ENCODE measurements at places on chromosomes 3 and 15.

DNA sequence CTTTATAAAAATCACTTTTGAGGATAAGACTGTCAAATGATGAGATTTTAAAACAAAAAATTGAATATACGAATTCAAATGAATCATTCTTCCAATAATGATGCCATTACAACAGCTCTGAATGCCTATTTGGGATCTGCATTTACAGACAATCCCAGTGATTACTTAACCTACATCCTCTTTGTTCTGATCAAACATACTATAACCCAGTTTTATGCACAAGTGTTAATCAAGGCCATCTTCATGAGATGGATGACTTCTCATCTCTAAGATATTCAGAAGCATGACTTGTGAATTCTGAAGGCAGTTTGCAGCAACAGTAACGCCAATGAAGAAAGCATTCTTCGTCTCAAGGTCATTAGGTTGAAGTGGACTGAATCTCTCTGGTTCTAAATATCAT lies 90.3 kb upstream of the MEX3B start:
- DNase-seq: no peak

DNA sequence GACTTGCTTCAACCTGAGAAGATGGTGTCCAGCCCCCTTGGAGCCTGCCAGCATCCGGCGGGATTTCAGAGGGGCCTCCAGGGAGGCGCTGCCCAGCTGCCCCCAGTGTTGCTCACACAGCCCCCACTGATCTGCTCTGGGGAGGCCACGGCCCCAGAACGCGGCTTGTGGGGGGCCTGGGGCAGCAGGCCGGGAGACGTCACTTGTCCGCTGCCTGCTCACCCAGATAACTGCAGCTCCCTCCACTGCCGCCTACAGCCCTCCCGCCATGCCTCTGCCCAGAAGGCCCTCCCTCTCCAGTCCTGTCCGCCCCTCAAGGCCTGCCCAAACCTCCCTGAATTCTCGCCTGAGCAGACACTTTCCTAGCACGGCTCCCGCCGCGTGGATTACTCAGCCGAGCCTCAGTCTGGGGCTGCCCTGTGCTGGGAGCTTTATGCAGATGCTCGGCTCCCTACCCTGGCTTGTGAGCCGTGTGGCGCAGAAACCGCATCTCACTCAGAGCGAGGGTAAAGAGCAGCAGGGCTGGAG lies 17.2 kb upstream of the ADIPOQ start:
- DNase-seq: peak; percentile 10

- no peak for DNase-seq
Observed at GRCh38 chr3:140699516-140700231, 21.8 kb downstream of the TRIM42 start.

GRCh38 chr3:13844286-13844685 lies 35.6 kb downstream of the WNT7A start:
- DNase-seq: no peak

DNA sequence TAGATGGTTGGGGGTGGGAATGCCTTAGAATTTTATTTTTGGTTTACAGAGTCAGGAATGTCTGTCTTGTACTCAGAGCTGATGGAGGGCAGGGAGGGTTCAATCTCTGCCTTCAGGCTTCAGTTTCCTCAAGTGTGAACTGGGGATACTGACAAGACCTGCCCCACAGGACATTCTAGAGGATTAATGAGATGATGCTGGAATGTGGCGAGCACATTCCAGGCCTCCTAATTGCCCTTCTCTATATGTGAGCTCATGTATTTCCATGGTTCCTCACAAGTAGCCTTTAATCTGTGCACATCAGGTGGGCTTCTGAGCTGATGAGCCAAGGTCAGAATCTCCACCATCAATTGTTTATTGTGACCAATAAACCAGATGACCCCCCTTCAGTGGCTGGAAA lies 90.4 kb downstream of the CACNA2D3 start:
- DNase-seq: no peak

- no peak for DNase-seq
Observed at GRCh38 chr3:173019378-173019777, 121.7 kb downstream of the SPATA16 start.

DNA sequence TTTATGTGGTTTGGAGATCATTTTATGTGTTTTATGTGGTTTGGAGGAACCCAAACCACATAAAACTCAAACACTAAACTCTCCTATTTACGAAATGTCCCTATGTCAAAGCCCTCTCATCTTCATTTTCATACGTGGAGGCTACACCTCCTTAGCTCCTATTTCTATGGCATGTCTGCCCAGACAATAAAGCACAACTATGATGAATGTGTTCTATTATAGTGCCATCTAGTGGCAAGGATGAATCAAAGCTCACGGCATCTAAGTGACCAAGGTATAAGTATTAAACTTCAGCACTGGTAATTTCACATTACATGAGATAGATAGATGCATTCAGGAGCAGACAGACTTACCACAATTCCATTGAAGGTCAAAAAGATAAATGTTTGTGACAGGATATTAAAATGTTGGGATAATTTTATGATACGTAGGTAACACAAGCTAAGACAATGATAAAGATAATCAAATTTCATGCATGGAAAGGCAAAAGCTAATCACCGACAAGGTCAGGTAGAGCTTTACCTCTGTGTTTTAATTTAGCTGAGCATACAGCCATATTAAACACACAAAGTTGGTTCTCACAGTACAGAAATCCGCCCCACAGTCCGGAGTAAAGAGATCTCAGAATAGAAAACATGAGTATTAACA lies 130.6 kb upstream of the FHIT start:
- DNase-seq: no peak

GRCh38 chr3:23271876-23272741 lies 69.0 kb downstream of the UBE2E2 start:
- no peak for DNase-seq

DNA sequence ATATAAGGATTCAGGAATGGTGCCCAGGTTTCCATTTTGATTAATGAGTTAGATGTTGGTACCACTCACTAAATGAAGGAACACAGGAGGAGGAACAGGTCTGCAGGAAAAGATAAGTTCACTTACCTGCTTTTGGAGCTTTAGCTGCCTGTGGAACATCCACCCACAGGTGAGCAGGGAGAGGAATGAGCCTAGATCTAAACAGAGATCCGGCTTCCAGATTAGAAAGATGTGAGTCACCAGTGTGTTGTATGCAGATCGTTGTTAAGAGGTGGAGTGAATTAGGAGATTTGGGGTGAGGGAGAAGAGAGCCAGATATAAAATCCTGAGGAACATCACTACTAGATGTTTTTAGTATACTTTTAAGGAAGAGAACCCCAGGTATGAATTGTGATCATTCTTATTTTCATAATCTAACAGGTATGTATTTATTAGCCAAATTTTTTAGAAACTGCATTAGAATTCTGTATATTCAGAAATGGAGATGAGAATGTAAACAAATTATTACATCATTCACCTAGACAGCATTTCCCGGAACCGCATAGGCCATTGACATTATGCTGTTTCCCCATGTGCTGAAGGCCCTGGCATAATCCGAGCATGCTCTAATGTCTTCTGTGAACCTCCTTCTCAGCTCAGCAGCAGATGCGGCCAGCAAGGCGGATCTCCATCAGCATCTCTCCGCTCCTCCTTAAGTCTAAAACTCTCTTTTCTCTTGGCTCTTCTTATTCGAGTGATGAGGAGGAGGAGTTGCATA lies 118.2 kb downstream of the KLHL25 start:
- no peak for DNase-seq

- no peak for DNase-seq
Observed at GRCh38 chr3:197169028-197169427, 129.4 kb downstream of the DLG1 start.

- DNase-seq: no peak
Observed at GRCh38 chr3:25396686-25397085, 31.4 kb upstream of the RARB start.

GRCh38 chr15:42104095-42104891 lies 9.9 kb upstream of the PLA2G4D start:
- no peak for DNase-seq

DNA sequence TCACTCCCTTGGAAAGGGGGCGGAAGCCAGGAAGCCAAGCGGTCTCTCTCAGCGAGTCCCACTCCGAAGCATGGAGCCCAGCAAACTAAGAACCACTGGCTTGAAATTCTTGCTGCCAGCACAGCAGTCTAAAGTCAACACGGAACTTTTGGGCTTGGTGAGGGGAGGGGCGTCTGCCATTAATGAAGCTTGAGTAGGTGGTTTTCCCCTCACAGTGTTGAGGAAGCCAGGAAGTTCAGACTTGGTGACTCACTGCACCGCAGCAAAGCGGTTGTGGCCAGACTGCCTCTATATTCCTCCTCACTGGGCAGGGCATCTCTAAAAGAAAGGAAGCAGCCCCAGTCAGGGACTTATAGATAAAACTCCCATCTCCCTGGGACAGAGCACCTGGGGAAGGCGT lies 665.4 kb upstream of the CBLB start:
- DNase-seq: no peak

DNA sequence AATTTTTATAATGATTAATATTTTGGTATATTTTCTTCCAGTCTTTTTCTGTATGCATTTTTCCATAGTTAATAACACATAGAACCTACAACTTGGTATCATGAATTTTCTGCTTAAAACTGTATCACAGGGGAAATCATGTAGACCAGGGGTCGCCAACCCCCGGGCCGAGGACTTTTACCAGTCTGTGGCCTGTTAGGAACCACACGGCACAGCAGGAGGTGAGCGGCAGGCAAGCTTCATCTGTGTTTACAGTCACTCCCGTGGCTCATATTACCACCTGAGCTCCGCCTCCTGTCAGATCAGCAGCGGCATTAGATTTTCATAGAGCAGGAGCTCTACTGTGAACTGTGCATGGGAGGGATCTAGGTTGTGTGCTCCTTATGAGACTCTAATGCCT lies 54.7 kb downstream of the RPL22L1 start:
- no peak for DNase-seq

- DNase-seq: no peak
Observed at GRCh38 chr15:31228011-31228484, 98.6 kb upstream of the KLF13 start.

DNA sequence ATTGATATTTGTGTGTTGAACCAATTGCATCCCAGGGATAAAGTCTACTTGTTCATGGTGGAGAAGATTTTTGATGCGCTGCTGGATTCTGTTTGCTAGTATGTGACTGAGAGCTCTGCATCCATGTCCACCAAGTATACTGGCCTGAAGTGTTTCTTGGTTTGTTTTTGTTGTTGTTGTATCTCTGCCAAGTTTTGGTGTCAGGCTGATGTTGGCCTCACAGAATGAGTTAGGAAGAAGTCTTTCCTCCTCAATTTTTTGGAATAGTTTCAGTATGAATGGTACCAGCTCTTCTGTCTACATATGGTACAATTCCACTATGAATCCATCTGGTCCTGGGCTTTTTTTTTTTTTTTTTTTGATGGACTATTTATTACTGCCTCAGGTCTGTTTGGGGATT lies 50.9 kb upstream of the OSTN start:
- DNase-seq: no peak

DNA sequence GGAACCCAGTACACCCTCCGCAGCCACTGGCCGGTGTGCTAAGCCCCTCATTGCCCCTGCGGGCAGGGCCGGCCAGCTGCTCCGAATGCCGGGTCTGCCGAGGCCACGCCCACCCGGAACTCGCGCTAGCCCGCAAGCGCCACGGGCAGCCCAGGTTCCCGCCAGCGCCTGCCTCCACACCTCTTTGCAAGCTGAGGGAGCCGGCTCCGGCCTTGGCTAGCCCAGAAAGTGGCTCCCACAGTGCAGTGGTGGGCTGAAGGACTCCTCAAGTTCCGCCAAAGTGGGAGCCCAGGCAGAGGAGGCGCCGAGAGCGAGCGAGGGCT lies 81.4 kb upstream of the BCHE start:
- no peak for DNase-seq

DNA sequence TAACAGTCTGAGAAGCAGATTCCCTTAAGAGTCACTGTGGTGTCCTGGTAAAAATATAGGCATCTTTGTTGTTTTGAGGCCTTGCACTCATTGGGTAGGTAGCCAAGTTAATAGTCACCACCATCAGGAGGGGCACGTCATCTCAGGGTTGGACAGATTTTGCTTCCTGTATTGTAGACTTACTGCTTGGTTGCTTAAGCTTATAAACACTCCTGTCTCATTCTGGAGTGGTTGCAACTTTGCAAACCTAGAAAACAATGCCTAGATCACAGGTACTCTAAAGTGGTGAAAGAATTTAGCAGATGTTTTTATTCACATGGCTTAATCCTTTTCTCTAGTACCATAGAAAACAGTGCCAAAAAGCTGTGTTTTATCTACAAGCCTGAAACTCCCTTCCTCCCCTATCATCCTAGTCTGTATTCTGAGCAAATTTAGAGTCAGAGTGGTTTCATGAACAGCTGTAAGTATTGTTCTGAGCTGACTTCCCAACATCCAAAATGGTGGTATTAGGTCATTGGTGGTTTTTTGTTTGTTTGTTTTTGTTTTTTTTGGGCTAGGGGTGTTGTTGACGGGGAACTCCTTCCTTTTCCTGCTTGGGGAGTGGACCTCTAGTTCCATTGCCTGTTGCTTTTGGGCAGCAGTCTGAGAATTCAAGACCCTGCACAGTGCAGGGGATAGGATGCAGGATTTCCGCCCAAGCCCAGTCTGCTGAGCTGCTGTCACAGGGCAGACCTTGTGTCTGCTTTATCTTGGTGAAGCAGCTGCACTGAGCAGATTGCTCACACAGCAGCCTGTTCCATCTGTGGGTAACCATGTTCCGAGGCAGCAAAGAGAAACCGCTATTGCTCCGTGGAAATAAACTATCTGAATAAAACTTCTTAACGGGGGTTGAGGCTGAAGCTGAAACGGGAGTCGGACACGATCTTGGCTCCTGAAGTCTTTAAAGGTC lies 202.0 kb downstream of the AKAP13 start:
- no peak for DNase-seq

DNA sequence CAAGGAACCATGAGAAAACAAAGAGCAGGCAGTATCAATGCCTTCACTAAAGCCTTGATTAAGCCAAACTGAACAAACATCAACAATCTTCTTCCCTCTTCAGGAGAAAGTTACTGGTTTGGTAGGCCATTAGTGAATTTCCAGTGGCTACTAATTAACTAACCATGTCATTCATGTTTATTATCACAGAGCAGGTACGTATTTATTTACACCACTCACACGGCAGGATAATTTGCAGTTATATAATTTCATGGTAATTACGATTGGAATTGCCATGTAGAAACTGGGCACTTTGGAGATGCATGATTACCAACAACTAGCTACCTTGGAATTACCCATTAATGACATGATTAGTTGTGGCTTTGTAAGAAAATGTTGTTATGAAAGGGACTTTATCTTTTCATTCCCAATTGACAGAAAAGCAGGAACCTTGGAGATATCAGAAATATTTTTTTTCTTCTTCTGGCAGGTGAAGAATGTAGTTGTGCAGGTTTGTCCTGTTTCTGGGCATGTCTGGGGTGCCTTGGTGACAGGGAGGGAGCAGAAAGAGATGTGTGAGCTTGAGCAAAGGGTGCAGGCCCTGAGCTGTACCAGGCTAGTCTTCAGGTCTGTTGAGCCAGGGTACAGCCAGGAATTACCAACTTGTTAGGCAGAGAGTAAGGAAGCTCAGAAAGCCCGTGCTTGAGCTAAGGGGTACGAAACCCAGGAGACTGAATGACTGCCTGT lies 310.7 kb downstream of the RORA start:
- no peak for DNase-seq
